CD4-positive, CD25-positive, alpha-beta regulatory T cell (primary cell): ENCODE measurements at places on chromosomes 3 and 15. TPM values are rescaled to one million over a fixed set of nuclear protein-coding genes. Genes with fewer than 3 reads are reported as not detected.
A peak's percentile ranks its signal among the peaks of the same experiment; 100 is the strongest.

Gene XCR1
- polyA plus RNA-seq, result not detected

Gene ALDH1A2
- polyA plus RNA-seq, result not detected

Gene FEZF2
- polyA plus RNA-seq, result not detected

Gene PRKCD
- polyA plus RNA-seq, result 16.8 TPM

Gene UCN2
- not detected for polyA plus RNA-seq

DNA sequence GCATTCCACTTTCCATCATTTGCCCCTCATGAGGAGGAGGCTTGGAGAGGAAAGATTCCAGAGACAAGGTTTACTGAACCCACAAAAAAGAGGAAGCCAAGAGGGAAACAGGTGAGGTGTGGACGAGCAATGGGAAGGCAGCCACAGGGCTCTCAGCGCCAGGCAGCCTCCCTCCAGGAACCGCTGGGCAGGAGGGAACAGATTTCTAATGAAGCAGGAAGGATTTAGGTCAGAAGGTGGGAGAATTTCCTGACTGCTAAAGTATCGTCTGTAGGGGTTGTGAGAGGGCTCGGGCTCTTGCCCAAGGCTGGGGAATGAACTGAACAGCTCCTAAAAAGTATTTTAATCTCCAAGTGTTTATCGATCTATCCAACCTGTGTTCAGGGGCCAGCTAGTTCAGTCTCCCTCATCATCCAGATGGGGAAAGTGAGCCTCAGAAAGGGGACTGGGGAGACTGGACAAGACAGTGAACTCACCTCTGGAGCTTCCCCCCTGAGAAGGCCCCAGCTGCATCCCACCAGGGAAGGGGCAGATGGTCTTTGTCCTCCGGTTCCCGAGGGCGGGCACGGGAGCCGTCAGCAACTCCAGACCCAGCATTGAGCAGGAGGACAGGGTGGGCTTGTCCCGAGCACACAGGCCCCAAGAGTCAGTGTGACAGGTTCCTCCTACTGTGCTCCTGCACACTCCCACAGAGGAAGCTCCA is 10.5 kb downstream of the LOXL1 start:
- DNase-seq, result no peak

- no peak for DNase-seq
Measured at GRCh38 chr3:135260025-135260424, 465.0 kb downstream of the EPHB1 start.

- DNase-seq, result no peak
Measured at GRCh38 chr3:123552095-123552714, 32.6 kb downstream of the HACD2 start.

GRCh38 chr3:139095803-139096466 is 51.2 kb upstream of the PRR23C start:
- no peak for DNase-seq

- DNase-seq, result no peak
Measured at GRCh38 chr3:50415816-50416215, 56.5 kb upstream of the TMEM115 start.

DNA sequence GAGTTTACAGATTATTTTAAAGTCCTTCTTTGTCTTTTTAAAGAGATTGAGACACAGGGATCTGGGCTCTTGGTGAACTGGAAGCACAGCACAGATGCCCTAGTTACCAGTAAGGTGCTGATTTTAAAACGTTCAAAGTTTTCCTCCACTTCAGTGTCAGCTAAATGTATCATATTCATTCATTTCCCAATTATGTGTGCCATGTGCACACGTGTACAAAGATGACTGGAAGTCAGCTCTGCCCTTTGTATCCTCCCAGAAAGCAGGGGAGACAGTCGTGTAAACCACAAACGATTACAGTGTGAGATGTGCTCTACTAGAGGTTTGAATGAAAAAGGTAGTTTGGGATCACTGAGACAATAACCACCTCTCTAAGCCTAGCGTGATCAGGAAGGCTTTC is 730 bp downstream of the ZKSCAN7 start:
- DNase-seq, result peak; percentile 25

- no peak for DNase-seq
Measured at GRCh38 chr3:132690040-132690439, 29.9 kb downstream of the UBA5 start.

DNA sequence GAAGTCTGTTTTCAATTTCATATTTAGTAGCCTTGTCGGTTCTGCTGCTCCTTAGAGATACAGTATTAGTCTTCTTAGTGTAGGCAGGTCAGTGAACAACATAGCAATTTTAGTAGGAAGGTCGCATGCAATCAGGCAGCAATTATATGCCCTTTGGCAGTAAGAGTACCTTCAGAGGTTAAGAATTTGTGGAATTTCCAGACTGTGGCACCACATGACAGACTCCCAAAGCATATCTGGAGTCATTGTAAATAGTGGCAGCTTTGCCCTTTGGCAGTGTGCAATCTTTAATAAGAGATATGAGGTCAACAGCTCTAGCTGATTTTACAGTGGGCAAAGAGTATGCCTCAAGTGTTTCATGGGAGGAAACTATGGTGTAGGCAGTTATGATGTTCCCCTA is 1532.5 kb upstream of the CADM2 start:
- no peak for DNase-seq

GRCh38 chr15:39397883-39398282 is 183.0 kb upstream of the THBS1 start:
- DNase-seq, result no peak

DNA sequence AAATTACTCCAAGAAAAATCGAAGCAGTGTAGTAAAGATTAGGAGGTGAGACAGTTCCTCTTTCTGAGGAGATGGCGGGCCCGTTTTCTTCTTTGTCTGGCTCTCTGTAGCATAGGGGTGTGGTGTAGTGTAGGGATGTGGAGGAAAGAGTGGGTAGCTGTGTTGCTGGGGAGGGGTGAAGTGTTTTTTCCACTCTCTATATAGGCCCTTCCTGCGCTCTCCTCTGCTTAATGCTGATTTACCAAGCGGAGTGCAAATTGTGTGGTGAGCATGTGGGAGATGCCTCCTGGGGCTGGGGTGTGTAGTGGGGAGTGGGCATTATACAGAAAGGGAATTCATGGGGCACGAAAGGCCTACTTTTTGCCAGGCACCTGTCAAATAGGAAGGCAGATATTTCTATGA is 94.9 kb downstream of the ST6GAL1 start:
- peak; percentile 86 for DNase-seq

DNA sequence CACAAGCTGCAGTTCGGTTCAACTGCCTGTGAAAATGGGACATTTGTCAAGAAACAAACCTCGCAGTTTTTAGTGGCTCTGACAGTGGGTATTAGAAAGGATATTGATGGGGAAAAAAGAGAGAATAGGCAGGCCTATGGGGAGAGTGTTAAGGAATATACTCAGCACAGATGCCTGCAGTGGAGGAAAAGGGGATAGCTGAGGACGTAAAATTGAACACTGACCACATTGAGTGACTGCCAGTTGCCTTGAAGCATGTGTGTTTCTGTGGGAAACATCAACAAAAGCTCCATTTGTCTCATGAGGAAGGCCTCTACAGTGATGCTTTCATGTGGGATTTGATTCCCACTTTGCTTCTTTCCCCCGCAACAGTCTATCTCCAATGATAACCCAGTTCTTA is 1042.1 kb downstream of the TUSC7 start:
- no peak for DNase-seq

GRCh38 chr3:181431748-181432147 is 280.0 kb upstream of the SOX2 start:
- no peak for DNase-seq

- no peak for DNase-seq
Measured at GRCh38 chr15:56272454-56272853, 28.8 kb upstream of the RFX7 start.

- no peak for DNase-seq
Measured at GRCh38 chr3:141894524-141895176, 18.2 kb downstream of the ATP1B3 start.
